Femur (tissue), 1 donor: ENCODE measurements at places on chromosomes 6 and 20.

DNA sequence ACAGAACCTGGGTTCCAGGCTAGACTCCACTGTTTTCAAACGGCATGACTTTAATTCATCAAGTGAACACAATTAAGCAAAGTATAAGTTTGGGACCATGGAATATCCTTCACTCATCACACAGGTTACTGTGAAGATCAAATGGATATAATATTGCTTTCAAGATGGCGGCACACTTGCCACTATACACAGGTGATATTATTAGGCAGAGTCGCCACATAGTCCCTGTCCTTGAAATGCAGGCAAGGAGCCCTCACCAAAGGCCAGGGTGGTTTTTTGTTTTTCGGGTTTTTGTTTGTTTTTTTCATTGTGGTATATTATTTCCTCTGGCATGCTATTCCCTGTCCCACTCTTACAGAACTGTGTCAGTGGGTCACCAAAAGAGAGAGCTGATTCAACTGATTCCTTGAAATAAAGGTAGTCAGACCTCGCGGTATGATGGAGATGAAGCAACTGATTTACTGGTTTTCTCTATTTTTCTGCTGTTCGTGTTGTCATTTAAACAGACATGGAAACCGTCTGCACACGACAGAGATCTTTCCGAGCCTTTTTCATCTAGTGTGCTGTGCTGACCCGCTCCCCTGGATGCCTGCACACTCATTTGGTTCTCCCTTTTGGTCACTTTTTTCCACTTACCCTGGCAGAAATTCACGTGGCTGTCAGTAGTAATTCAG lies 29.7 kb downstream of the MYB start:
- DNase-seq: no peak

GRCh38 chr20:57522380-57523140 lies 2.4 kb downstream of the CTCFL start:
- no peak for DNase-seq

DNA sequence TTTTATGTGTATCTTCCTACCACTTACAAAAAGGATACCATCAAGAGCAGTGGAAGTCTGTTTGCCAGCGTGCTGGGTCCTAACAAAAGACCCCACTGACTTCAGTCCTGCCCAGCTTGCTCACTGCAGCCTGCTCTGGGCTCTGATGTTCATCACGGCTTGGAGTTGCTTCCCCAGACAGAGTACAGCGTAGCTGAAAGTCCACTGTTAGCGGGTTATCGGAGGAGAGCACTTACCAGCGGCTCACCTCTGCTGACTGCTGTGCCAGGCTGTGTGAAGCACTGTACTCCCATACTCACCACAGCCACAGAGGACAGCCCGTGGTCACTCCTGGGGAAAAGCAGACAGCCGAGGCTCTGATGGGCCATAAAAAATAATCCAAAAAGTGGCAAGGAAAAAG lies 40.2 kb downstream of the CTCFL start:
- no peak for DNase-seq

DNA sequence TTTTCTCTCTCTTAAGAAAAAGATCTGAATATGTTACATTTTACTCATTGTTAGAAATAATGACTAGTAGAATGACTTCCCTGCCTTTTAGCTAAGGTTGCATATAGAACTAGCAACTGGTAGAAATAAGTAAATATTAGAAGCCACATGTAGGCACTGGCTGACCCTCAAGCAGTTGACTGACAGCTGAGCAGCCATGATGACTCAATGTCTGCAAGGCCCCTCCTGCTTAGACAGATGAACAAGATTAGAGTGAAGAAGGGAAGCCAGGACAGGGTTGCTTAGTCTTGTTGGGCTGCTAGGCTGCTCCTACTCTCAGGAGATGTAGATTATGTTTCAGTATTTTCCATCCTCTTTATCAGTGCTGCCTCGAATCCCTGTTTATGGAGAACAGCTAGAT lies 6.5 kb downstream of the MEP1A start:
- no peak for DNase-seq

GRCh38 chr20:49179368-49180277 lies 8.5 kb downstream of the STAU1 start:
- no peak for DNase-seq

DNA sequence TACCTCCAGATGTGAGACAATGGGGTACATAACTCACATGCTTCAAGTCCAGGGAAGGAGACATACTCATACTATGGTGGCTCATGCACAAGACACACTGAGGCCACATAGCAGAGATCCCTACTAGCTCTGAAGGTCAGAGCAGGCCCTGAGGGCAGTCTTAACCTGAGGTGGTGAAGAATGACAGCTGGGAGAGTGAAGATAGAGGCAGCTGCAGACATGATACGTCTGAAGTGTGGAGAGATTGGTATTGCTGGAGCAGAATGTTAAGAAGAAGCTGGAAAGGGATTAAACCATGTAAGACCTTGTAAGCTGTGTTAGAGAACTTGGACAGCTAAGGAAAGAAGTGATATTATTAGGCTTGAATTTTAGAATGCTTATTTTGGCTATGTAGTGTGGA lies 32.9 kb downstream of the PGM3 start:
- DNase-seq: no peak

GRCh38 chr6:128464790-128465189 lies 55.6 kb downstream of the PTPRK start:
- DNase-seq: no peak

DNA sequence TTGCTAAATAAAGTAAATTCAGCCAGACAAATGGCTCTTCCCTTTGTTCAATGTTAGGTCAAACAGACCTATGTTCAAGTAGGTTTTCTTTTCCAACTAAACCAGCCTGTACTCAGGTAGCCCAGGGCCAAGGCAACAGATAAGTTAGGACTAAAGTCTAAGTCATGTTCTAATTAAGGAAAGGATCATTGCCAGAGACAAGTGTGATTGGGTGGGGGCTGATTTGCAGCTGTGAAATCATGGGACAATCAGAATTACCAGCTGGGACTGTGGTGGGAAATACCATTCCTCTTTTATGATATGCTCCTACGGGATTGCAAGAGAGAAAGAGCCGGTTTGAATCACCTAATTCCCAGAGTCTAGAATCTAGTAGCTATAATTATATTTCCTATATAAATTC lies 4.2 kb upstream of the FBXO30 start:
- DNase-seq: no peak

- DNase-seq: peak; percentile 22
Measured at GRCh38 chr6:77650098-77650663, 2.7 kb upstream of the MEI4 start.

GRCh38 chr6:43870660-43871061 lies 100.7 kb downstream of the VEGFA start:
- DNase-seq: no peak

DNA sequence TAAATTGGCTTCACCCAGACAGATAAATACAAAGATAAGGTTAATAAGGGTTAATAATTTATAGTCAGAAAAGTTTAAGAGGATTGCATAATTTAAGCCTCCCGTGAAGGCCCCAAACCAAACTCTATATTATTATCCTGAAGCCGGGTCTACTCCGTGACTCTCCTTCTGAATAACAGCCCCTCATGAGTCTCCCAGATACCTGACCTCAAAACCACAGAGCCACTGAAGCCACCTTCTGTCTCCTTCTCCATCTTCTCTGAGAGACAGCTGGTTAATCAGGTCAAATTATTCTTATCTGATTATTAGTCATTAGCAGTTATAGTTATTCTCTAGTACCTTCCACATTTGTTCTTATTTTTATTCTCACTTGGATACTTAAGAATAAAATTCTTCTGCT lies 569.2 kb upstream of the AGPAT4 start:
- DNase-seq: no peak

GRCh38 chr6:139990856-139991465 lies 616.5 kb upstream of the CITED2 start:
- peak; percentile 36 for DNase-seq

- DNase-seq: no peak
Measured at GRCh38 chr6:130693944-130694343, 133.3 kb upstream of the SMLR1 start.

GRCh38 chr6:25251426-25251825 lies 27.7 kb upstream of the CARMIL1 start:
- no peak for DNase-seq

DNA sequence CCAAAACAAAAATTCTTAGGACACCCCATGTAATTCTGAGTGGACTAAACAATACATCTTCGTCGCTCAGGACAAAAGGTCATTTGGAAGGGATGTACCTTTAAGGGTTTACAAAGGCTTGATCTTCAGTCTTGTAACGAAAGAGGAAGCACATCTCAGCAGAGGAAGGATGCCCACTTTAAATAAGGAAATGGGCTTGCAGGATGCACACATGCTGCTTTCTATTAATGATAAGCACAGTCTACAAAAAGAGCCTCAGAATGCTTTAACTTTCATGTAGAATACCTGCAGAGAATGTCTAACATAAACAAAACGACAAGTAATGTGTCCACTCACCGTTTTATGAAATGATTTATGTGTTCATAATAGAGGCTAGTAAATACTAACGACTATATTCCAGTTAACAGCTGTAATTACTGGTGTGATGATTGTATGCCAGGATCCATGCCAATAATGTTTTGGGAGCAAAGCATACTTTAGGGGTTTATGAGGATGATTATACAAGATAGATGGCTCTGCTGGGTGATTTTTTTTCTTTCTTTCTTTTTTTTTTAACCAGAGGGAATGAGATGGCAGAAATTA lies 216.9 kb downstream of the GMDS start:
- no peak for DNase-seq

DNA sequence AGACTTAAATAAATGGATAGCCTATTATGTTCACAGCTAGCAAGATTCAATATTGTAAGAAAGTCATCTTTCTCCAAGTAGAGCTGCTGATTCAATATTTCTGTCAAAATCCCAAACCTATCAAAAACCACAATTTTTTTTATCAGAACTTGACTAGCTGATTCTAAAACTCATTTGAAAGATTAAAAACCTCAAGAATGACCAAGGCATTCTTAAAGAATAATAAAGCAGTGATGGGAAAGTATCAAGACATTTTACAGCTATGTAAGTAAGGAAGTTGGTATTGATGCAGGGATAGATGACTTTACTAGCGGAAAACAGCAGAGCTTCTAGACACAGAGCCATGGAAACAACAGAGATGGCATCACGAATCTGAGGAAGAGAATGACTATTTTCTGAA lies 64.7 kb downstream of the SAMD3 start:
- DNase-seq: no peak

GRCh38 chr20:25070821-25071473 lies 11.0 kb downstream of the VSX1 start:
- DNase-seq: no peak

GRCh38 chr20:62367633-62368391 lies 700 bp upstream of the LAMA5 start:
- DNase-seq: peak; percentile 65

GRCh38 chr20:31633339-31633914 lies 4.3 kb upstream of the COX4I2 start:
- DNase-seq: no peak

- DNase-seq: no peak
Measured at GRCh38 chr6:129749749-129750120, 39.8 kb upstream of the ARHGAP18 start.

DNA sequence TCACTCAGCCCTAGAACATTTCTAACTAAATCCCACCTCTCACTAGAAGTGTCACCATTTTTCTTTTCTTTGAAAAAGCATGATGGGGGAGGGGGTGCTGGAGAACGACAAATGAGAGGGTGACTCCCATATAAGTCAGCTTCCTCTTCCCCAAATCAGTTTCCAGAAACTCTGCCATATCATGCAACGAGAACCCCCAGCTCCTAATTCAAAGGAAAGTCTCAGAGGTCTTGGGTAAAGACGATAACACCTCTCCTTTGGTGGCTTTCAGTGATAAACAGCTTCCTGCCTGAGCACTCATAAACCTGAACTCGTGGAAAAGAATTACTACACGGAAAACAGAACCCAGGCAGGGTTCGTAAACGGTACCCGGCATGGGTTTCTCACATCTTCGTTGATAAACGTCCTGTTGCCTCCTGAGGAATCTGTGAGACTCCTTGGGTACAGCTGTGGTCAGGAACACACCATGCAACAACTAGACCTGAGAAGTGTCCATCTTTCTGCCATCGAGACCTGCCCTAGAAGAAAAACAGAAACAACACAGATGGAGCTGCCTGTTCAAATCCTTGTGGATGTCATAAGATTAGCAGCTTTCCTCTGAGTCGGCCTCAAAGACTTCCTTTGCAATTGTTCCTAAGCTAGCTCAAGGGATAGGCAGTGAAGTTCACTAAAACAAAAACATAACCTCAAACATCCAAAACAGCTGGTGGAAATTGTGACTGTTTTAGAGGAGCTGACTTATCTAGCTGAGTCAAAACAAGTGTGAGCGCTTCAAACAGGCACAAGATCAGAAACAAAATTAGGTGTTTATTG lies 185.8 kb upstream of the PRDM1 start:
- no peak for DNase-seq

DNA sequence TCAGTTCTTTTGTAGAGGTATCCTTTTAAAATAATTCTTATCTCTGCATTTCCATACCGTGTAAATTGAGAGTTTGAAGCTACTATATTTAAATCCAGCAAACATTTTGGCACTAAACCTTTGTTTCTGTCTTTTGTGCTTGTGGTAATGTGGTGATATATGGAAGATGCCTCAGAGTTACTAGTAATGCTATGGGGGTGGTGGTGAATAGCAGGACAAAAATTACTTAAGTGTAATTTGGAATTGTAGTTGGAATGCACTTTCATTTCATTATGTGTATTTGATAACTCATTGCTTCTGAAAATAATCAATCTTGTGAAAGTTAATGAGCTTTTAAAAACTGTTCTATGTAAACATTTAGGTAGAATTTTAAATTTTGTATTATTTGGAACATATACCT lies 404.5 kb downstream of the PHF3 start:
- DNase-seq: no peak

- DNase-seq: no peak
Measured at GRCh38 chr6:39104528-39104927, 10.5 kb downstream of the SAYSD1 start.

- no peak for DNase-seq
Measured at GRCh38 chr6:11727998-11728961, 50.3 kb downstream of the ADTRP start.

- peak; percentile 84 for DNase-seq
Measured at GRCh38 chr6:2749969-2750600, 637 bp downstream of the MYLK4 start.

DNA sequence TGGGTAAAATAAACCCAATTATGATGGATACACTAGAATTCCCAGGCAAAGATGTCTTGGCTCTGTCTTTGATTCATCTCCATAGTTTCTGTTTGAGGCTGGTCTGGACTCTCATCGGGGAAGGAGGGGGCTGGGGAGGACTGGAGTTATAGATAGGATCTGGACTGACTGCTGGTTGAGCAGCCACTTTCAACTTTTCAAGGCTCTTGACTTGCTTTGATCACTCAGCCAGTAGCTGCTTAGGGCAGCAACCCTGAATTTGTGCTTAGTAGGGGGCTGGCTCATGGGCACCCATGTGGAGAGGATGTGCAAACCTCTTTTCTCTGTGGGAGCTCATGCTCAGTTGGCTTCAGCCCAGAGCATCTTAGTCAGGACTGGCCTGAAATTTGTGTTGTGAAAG lies 114.0 kb upstream of the NEDD9 start:
- DNase-seq: no peak

DNA sequence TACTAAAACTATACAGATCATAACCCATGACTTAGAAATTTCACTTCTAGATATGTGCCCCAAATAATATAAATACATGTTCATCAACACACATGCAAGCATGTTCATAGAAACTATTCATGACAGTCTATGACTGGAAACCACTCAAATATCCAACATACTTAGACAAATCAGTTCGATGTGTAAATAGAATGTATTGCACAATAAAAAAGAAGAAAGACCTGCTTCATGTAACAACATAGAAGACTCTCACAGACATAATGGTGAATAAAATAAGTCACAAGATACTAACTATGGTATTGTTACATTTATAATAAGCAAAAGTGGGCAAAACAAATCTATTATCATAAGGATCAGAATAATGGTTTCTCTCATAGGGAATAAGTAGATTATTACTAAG lies 163.5 kb upstream of the THBS2 start:
- no peak for DNase-seq

GRCh38 chr6:150291968-150292710 lies 76.7 kb upstream of the IYD start:
- no peak for DNase-seq
